Omental fat pad (tissue), 4 donors: ENCODE measurements at places on chromosomes 13 and 19.

DNA sequence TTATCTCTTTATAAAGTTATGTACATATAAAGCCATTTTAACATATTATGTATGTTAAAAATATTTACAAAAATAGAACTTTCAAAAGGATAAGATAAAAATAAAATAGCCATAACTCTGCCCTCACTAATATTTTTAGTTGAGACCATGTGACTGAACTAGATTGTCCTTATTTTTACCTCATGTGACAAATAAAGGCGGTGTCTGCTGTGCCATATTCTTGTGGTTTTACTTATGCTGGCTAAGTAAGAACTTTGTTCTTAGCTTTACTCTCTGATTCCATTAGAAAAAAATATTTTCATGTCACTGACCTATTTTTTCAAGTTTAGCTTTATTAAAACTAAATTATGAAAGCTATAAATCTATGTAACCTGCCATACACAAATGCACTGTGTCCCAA lies 135.6 kb upstream of the TSC22D1 start:
- no peak for DNase-seq

- no peak for DNase-seq
Measured at GRCh38 chr19:48578891-48579290, 26.9 kb downstream of the SULT2B1 start.

DNA sequence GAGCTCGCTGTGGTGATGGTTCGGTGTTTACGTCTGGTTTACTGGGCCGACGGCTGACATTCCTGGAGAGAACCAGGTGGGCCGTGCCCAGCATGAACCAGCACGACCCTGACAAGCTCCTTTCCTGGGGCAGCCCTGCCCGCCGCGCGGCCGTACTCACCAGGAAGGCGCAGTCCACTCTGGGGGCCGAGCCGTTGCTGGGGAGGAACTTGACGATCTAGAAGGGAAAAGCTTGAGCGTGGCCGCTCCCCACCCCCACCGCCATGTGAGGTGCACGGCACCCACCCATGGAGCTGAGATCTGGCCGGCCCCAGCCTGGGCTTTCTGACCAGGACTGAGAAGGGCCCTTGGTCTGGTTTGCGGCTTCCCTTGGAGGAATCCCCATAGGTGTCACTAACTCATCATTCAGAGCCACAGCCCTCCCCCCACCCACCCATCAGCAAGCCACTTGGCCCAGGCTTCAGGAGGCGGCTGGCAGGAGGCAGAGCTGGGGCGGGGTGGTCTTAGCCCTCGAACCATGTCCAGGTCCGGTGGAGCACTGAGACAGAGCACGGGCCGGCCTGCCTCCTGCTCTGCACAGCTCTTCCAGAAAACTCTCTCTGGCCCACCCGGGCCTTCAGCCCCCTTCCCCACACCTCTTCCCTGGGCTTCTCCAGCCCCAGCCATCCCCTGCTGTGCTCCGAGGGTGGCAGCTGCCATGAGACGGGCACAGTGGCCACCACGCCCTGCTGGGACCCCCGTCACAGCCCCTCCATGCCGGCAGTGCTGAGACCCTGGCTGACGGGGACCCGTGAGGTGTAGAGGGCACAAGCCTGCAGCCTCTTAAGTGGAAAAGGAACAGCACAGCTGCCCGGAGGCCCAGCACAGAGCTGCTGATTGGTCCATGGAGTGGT lies 6.2 kb downstream of the ATP4B start:
- no peak for DNase-seq

DNA sequence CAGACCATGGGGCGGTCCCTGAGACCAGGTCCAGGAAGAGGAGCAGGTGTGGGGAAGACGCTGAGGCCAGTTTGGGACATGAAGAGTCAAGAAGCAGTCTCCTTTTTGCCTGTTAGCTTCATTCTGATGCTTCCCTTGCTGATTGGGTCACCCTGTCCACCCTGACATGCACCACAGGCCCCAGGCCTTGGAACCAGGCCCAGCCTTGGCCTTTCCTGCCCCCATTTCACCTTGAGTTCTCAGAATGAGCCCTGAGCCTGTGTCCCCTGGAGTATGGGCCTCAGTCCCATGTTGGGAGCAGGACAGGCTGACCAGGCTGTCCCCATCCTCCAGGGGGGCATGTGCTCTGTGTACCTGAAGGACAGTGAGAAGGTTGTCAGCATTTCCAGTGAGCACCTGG lies 4.9 kb upstream of the TIMM50 start:
- DNase-seq: no peak

- no peak for DNase-seq
Measured at GRCh38 chr13:51373451-51373850, 34.0 kb downstream of the SERPINE3 start.

DNA sequence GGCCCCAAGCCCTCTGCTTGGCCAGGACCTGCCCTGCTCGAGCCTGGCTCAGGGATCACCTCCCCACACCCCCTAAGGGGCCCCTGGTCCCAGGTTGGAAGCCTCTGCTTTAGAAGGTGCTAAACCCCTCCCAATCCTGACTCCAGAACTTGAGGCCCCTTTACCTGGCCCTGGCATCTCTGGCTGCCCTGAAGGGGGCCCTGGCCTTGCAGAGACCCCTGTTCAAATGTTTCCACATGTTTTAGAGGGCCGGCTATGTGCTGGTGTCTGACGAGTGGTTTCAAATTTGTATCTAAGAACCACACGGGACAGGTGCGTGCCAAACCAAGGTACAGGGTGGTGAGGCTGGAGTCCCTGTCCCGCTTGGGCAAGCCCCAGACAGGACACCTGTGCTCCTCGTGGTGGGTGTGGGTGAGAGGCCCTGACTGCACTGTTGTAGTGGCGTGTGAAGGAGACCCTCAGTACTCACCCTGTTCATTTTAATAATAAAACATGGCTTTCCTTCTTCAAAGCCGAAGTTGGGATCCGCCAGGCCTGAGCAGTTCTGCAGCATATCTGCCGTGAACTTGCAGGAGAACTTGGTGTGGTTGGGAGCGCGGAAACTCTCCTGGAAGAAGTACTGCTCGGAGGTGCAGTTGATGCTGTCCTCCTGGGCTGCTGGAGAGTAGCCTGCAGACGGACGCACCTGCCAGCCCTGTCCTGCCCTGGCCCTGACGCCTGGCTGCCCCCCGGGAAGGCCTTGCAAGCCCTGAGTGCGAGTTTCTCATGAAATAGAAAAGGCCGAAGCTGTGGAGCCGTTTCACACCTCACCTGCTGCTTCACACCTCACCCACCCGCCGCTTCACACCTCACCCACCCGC lies 5.4 kb downstream of the ATP4B start:
- DNase-seq: no peak

- no peak for DNase-seq
Measured at GRCh38 chr19:7730286-7731217, 1.4 kb downstream of the CLEC4G start.

GRCh38 chr19:10625003-10625761 lies at the start of gene SLC44A2:
Gene SLC44A2 (plus strand): TSS chr19:10625553. CDS start chr19:10625634, 81 bp downstream.
- DNase-seq: no peak

DNA sequence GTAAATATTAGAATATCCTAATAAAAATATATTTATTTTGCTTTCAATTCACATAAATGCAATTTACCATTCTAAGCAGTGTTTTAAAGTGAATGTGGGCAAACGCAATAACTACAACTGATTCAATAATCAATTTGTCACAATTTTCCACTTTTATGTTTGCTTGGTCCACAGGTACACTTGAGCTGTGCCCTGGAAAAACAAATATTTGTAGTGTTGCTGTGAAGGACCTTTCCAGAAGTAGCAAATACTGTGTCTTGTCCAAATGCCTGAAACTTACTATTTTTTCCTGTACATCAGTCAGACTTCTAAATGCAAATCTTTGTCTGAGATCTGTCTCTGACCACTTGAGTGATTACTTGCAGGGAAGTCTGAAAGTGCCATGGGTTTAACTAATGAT lies 845.8 kb upstream of the SLITRK5 start:
- DNase-seq: no peak

DNA sequence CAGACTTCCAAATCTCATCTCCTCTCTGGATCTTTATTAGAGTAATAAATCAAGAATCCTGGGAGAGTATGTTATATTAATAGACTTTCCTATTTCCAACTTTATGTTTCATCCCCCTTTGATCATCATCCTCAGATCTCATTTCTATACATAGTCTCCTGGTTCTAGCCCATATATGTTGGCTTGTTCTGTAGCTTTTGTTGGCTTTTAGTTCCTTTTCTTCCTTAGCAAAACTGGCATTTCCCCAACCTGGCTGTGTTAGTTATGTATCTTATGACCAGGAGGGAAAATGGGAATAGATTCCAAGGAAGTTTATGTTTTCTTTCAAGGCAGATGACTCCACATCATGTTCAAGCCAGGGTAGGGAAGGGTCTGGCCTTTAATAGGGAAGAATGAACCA lies 2464.5 kb downstream of the PCDH9 start:
- no peak for DNase-seq

DNA sequence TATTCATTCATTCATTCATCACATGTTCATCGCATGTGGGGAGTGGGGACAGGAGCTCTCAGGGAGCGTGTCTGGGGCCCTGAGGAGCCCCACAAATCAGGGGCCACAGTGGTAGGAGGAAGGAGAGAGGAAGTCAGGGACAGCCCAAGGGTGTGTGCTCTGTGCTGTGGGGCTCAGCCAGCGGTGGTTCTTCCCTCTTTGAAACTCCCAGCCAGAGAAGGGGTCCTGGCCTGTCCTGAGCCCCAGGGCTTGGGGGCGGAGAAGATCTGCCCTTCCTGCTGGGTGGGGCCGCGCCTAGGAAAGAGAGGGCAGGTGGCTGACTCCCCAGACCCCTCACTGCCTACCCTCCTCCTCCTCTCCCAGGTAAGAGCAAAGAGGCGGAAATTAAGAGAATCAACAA lies 14.6 kb downstream of the AP2A1 start:
- DNase-seq: no peak

DNA sequence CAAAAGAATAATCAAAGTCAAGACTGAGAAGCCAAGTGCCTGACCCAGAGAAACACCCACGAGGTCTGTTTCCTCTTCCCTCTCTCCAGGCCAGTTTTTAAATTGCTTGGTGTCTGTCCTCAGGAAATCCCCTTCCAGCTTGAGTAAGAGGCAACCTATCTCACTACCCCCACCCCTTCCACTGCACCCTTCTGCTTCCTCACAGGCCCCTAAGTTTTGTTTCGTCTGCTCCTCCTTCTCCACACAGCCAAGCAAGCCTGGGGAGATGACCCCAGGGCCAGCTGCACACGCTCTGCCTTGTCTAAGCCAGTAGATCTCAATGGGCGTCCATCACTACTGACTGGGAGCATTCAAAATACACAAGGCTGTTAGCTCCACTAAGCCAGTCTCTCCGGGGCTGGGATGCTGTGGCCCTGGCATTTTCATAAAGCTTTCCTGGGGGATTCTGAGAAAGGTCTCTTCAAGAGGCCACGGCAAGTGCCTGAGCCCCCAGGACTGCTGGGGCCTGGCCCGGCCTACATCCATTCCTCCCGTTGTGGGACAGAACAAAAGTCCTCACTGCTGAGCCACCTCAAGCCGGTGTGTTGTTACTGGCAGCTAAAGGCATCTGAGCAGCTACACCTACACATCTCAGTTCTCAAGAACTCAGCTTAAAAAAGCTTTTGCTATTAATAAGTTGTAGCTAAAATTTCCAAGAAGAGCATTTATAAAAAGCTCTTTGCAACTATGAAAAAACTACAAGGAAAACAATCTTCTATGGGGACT lies 14.9 kb upstream of the IL4I1 start:
- DNase-seq: no peak

- peak; percentile 61 for DNase-seq
Measured at GRCh38 chr13:32261567-32261966, 53.6 kb downstream of the ZAR1L start.

GRCh38 chr19:18450021-18450930 lies 12.3 kb upstream of the ISYNA1 start:
- no peak for DNase-seq

DNA sequence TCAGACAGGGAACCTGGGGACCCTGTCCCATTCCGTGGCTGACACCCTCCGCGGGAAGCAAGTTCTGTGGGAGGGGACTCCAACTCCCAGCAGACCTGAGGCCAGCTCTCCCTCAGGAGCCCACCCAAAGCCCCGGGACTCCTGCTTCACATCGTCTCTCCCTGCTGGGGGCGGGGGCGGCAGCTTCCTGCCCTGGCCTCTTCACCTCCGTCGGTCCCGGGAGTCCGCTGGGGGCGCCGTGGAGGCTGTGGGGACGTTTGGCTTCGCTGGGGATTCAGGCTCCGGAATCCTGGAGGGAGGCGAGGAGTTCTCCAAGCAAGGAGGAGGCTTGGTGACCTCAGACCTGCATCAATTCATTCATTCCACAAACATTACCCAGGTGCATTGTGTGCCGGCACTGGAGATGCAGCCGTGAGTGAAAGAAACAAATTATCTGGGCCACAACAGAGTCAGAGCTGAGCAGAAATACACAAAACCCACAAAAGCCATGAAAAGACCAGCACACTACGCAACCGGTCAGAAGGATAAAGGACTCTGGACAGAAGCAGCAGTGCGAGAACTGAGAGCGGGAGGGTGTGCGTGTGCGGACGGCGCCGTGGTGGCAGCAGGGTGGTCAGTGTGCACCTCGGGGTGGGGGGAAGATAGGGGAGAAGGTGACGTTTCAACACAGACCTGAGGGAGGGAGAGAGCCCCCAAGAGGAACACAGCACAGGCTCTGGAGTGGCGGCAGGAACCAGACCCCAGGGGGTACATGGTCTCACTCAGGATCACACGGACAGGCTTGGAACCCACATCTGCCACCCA lies 19.0 kb downstream of the EPS8L1 start:
- no peak for DNase-seq

GRCh38 chr13:32581177-32581786 lies 5.0 kb upstream of the PDS5B start:
- no peak for DNase-seq
